ENCODE measurements at places on chromosomes 5 and 9. TPM values are rescaled to one million over a fixed set of nuclear protein-coding genes. Genes with fewer than 3 reads are reported as not detected.

Gene TLX3
- total RNA-seq, result not detected

DNA sequence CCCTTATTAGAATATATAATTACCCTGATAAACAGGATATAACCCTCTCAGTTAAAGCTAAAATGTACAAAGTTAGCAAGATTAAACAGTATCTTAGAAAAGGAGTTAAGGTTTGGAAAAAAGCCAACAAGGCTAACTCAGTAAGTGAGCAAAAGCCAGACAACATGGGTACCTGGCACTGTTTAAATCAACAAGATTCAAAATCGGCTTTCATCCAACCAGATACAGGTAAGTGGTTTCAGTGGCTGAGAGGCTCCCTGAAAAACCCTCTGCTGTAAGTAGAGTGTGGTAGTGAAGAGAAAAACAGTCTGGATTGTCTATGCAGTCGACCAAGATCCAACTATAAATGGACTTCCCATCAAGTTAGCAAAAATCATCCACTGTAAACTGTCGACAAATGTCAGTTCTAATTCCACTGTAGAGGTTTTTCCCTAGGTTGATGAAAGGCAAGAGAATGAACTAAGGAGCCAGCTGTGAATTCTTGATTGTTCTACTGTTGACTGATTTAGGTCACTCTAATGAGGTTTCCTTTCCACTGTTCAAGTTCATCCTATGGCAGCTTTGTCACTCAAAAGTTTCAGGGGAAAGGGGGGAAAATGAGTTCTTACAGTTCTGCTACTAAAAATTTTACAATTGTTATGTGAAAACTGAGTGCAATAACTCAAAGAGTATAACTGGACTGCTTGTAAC is 27.3 kb downstream of the ETF1 start:
- DNase-seq, result no peak

DNA sequence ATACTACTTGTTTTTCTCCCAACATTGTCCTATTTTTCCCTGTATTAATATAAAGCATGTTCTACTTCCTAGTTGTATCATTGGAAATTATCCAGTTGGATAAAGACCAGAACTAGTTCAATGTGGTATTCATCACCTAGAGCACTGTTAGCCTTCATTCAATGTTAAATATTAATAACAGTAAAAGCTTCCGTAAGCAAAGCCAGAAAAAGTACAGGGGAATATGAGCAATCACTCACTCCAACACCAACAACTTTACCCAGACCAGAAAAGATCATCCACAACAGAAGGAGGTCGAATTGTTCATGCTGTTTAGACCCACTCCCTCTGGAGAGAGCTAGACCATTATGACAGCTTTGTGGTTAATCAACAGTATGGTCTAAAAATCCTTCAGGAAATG is 728.4 kb downstream of the MAT2B start:
- peak; percentile 85 for DNase-seq

GRCh38 chr9:137666513-137666822 is 47.7 kb downstream of the EHMT1 start:
- DNase-seq, result no peak

- DNase-seq, result no peak
Measured at GRCh38 chr9:7315116-7315515, 484.5 kb downstream of the DMAC1 start.

DNA sequence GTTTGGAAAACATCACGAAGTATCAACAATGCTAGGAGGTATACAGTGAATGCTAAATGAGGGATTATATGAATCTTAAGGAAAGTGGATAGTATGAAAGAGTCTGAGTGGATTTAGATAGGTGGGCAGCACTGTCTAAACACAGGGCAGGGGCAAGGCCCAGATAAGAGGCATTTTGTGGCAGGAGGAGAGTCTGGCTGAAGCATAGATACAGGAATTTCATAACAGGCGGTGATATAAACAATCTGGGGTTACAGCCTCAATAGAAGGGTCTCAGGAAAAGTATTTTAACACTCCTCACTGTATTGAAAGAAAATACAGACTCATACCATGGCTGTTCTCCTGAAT is 96.9 kb downstream of the PLPP1 start:
- DNase-seq, result no peak

GRCh38 chr5:21680196-21680595 is 1172.9 kb downstream of the CDH12 start:
- peak; percentile 96 for DNase-seq

Data from fibroblast of lung (primary cell).